ENCODE measurements at places on chromosomes 1 and 21.

GRCh38 chr1:980137-980571 lies 1.7 kb downstream of the PERM1 start:
- no peak for DNase-seq

DNA sequence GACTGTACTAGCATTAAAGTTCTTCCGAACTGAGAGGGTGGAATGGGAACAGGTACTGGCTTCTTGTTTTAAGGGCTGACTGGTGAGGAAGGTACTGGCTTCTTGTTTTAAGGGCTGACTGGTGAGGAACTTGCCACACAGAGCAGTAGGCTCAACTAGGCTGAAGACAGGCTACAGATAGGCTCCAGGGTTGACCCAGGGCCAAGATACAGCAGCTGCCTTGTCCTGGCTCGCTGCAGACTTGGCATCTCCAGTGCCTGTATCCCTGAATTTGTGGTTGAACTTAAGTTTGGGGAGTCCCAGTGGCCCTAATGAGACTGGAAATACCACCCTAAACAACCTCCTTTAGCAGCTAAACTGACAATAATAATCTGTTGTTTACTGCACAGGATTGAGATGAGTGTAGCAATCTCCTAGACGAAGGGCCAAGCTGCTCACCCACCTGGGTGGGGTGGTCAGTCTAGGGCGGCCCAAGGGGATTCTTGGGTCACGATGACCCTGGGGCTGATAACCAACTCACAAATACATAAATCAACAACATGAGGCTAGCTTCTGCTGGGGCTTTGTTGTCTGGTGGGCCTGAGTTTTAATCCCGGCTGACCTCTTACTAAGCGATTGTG lies 227.1 kb downstream of the DISC1 start:
- no peak for DNase-seq

DNA sequence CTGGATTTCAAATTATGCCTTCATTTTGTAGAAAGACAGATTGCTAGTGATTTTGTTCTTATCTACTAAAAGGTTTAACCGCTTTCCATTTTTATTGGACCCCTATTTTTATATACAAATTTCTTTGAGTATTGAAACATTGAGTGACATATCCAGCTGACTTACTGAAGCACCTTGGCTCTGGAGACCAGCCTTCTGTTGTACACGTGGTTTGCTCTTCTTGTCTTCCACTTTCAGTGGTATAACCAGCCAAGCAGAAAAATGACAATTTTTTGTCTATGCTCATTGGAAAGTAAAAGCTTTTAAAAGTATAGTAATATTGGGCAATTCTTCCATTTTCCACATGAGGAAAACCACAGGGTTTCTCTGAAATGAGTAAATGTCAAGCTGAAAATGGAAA lies 4.4 kb downstream of the F13B start:
- DNase-seq: no peak

DNA sequence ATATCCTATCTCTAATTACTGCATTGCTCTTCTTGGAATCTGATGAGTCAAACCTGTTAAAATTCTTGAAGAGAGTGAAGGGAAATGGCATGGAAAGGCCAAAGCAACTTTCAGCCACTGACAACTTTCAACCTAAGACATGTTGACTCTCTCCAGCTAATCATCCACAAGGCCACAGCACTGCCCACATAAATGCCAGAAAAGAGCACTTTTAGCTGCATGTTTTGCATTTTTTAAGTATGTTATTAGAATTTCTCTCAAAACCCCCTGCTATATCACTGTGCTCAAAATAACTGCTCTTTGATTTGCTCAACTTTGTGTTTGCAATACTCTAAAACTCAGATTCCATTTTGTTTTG lies 352.5 kb downstream of the ADGRL2 start:
- no peak for DNase-seq
